ENCODE measurements at places on chromosomes 1 and 21.

DNA sequence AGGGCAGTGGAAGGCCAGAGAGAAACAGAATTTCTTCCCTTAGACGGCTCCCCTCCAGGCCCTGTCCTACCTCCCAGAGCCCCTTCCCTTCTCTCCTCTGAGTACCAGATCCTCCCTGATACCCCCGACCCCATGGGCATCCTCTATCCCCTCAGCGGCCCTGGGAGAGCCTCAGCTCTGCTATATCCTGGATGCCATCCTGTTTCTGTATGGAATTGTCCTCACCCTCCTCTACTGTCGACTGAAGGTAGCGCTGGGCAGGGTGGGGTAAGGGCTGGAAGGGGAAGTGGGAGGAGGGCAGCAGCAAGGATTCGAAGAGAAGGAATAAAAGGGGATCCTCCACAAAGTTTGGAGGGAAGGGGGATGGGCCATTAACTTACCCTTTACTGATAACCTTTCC, 2.7 kb downstream of the FCER1G start:
- DNase-seq = no peak

- DNase-seq = no peak
These were observed 72.9 kb upstream of the CTTNBP2NL start for GRCh38 chr1:112322983-112323678.

GRCh38 chr21:34693192-34693810, 24.5 kb downstream of the CLIC6 start:
- DNase-seq = no peak

- no peak for DNase-seq
These were observed 8.2 kb downstream of the PLA2G5 start for GRCh38 chr1:20078171-20078651.

GRCh38 chr1:24801176-24801575, 55.9 kb downstream of the CLIC4 start:
- DNase-seq = no peak

DNA sequence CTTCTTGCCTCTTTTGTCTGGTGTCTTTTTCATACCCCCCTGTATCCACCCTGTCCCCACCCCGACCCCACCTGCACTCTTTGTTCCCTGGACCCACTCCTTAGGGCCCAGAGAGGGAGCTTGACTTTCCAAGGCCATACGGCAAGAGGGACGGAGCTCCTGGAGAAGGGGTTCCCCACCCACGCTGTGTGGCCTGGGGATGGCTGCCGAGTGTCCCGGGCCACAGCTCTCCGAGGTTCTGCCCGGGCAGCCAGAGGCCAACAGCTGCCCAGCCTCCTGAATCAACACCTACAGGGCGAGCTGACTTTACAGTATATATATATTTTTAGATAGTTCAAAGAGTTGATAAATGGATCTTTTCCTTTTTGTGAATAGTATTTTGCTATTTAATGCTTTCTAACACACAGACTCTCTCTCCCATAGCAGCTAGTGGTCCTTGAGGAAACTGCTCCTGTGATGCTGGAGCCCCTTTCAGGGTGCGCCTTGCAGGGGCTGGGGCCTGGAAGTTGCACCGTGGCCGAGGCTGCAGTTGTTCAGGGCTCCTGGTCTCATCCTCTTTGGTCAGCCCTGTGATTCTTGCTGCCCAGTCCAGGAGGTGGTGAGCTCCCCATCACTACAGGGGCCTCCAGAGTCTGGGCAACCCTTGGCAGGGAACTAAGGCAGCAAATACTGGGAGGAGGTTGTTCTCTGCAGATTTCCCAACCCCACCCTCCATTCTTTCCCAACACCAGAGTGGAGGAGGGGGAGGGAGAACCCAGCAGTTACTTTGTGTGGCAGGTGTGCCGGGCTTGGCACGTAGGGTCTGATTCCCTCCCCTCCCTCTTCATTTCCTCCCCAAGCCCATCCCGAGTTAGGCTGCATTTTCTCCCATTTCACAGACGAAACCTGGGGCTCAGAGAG, 321.6 kb downstream of the PTPRU start:
- DNase-seq = no peak

DNA sequence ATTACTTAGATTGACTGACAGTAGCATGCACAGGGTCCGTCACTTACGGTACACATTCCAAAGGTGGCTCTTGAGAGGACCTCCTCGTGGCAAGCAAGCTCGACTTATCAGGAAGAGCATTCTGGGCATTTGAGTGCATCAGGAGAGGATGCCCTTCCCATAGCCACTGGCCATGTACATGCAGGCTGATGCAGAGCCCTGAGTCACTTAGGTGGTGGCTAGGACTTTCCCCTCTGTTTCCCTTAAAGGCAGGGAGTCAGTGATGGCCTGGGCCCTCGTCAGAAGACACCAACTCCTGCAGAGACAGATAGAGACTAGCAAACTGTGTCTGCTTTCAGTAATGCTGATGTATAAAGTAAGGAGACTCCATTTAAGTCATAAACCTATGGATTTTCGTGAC, 12.9 kb downstream of the EXO1 start:
- no peak for DNase-seq

- DNase-seq = no peak
These were observed 54.8 kb downstream of the SIPA1L2 start for GRCh38 chr1:232574889-232575762.

GRCh38 chr1:210743038-210743437, 390.9 kb downstream of the KCNH1 start:
- DNase-seq = no peak

DNA sequence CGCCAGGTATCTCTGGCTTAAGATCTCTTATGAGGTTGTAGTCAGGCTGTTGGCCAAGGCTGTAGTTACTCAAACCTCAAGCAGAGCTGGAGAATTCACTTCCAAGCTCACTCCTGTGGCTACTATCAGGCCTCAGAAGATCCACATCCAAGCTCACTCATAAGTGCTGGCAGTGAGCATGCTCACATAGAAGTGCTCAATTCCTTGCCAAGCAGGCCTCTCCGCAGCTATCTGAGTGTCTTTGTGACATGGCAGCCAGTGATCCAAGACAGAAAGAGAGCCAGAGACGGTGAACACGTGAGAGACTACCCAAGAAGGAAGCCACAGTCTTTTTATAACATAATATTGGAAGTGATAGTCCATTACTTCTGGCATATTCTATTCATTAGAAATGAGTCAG, 278.2 kb downstream of the PAPPA2 start:
- DNase-seq = no peak

DNA sequence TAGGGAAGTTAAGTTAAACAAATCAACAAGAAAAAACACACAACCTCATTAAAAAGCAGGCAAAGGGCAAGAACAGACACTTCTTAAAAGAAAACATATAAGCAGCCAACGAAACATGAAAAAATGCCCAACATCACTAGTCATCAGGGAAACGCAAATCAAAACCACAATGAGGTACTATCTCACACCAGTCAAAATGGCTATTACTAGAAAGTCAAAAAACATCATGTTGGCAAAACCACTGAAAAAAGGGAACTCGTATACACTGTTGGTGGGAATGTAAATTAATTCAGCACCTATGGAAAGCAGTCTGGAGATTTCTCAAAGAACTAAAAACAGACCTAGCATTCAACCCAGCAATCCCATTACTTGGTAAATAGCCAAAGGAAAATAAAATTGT, 51.1 kb downstream of the HSF2BP start:
- no peak for DNase-seq

- no peak for DNase-seq
These were observed 22.2 kb downstream of the DESI2 start for GRCh38 chr1:244675167-244675566.

GRCh38 chr1:159889202-159889601, 10.8 kb downstream of the CFAP45 start:
- no peak for DNase-seq

GRCh38 chr1:229251185-229251584, 19.7 kb upstream of the RAB4A start:
- no peak for DNase-seq

- DNase-seq = no peak
These were observed 47.8 kb downstream of the SELENOF start for GRCh38 chr1:86865973-86866637.

DNA sequence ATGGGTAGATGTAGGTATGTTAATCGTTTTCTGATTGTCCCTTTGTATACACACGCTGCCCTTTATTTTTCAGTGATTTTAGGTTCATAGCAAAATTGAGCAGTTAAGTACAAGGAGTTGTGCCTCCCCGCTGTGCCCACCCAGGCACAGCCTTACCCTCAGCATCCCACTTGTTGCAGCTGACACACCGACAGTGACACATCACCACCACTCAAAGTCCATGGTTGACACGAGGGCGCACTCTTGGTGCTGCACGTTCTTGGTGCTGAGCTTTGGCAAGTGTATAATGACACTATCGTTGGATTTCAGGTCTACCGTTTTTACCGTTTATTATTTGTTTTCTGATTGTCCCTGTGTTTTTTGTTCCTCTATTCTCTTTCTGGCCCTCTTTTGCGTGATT, 15.6 kb downstream of the C1orf159 start:
- DNase-seq = no peak

DNA sequence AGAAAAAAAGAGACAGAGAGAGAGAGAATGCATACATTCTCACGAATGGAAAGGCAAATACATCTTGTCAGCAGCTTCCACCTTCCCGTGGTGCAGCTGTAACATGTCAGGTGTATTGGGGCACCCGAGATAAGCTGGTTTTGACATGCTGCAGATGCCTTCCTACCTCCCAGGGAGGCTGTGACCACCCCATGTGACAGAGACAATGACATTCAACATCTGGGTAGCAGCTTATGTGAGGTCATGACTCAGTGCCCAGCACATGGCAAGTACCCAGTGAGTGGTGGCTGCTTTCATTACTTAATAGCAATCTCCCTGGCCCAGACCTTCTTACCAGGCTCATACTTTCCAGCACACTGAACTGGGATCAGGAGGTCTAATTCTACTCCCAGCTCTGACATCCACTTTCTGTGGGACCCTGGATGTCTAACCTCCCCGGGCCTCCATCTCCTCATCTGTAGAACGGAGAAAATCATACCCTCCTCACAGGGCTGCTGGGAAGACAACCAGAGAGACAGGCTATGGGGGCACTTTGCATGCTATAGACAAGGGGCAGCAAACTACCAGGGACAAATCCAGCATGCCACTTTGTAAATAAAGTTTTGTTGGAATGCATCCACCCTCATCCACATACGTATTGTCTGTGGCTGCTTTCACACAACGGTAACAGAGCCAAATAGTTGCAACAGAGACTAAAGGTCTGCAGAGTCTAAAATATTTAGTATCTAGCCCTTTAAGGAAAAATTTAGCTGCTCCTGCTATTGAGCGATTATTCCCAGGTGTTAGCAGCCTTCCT, 38.5 kb upstream of the ZBTB40 start:
- no peak for DNase-seq

- DNase-seq = no peak
These were observed 623 bp downstream of the RPL22 start for GRCh38 chr1:6198646-6199297.

GRCh38 chr1:3590139-3590763, 21.1 kb downstream of the MEGF6 start:
- DNase-seq = no peak

- DNase-seq = no peak
These were observed 17.6 kb downstream of the SLC2A1 start for GRCh38 chr1:42940851-42941639.

GRCh38 chr1:25530186-25531081, 13.0 kb upstream of the LDLRAP1 start:
- no peak for DNase-seq

DNA sequence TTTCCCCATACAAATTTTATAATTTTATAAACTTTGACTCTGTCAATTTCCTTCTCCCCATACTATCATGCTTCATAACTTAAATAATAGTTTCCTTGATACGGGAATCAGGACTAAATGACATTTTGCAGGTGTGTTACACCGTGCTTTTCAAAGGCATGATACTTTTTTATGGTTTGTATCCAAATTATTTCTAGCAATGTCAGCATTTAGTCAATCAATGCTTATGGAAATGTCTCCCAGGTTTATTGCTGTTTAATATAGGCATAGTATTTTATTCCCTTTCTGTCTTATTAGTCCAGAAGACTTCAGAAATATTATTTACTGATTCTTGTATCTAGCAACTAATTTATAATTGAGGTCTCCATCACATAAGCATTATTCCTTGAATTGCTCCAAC, 23.4 kb downstream of the DRAM2 start:
- no peak for DNase-seq

DNA sequence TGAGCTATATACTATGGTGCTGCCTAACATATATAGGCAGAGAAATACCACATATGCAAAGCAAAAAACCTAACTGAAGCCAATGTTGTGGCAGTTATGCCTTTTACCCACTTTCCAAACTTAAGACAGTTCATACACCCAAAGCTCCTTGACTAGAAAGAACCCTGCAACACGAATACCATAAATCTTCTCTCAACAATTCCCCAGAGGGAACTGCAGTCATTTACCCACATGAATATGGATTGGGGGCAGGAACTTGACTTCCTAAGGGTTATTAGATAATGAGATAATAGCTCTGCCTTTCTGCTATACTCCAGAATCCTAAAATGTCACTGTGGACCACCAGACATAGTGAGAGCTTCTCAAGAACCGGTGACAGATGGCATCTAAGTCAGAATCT, 2.9 kb upstream of the ASPM start:
- no peak for DNase-seq

DNA sequence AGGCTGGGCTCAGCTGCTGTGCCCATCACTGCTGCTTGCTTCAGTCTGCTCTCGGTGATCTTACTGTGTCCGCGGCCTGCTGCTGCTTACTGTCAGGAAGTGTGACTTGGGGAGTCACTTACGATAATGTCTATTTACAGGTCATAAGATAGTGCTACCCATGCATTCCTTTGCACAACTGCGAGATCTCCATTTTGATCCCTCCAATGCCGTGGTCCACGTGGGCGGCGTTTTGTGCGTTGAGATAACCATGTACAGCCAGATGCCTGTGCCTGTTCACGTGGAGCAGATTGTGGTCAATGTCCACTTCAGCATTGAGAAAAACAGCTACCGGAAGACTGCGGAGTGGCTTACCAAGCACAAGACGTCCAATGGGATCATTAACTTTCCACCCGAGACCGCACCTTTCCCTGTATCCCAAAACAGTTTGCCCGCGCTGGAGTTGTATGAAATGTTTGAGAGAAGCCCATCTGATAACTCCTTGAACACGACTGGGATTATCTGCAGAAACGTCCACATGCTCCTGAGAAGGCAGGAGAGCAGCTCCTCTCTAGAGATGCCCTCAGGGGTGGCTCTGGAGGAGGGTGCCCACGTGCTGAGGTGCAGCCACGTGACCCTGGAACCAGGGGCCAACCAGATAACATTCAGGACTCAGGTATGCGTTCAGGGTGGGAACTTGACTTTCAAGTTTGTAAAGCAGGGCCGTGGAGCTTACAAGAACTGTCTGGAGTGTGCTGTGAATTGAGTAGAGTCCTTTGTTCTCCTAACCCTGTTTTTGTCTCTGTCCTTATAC, 24.4 kb upstream of the PWP2 start:
- DNase-seq = no peak

DNA sequence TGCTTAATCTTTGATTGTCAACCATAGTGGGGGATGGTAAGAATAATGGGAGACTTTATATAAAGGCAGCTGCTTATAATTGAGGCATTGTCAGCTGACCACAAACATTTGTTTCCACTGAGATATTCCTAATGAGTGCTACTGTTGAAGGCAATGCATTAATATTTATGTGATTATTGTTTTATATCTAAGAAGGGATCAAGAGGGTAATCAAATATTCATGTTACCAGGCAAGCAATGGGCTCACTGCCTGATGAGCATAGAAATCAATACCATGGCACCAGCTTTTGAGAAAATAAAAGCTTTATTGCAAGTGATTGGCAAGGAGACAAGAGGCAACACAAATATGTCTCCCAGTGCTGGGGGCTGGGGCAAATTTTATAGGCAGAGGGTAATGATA, 706.7 kb upstream of the ADAMTS5 start:
- no peak for DNase-seq

Measured in cerebellar nuclear complex (tissue), 1 donor.